ENCODE measurements at places on chromosomes 2 and 18.

DNA sequence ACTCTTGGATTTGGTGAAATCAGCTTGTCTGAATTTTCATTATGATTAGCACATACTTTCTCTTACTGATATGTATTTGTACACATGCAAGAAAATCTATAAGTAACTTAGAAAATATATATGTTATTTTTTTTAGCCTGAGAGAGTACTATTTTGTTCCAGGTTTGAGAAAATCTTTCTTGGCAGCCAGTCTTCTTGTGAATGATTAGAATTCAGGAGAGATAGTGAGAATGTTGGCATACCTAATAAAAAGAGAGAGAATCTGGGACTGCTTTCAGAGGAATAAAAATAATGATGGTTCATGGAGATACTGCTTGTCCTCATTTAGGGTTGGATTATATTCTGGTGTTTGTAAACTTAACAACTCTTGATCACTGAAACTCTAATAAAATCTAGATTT is 44.4 kb upstream of the RIT2 start:
- DNase-seq = no peak

- no peak for DNase-seq
Measured at GRCh38 chr2:173280853-173281252, 73.8 kb upstream of the CDCA7 start.

DNA sequence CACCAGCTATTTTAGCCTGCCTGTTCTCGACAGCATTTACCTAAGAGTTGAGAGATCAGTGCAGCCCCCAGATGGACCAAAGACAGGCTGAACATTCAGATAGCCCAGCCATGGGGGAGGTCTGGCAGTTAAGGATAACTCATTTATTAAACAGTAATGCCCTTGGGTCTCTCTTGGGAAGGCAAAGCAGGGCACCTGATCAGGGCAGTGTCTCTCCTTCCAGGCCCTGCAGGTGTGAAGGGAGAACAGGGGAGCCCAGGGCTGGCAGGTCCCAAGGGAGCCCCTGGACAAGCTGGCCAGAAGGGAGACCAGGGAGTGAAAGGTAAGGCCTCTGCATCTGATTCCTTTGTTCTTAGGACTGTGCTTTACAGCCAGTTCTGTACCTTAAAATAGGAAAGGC is 49.6 kb downstream of the MARCO start:
- peak; percentile 32 for DNase-seq

DNA sequence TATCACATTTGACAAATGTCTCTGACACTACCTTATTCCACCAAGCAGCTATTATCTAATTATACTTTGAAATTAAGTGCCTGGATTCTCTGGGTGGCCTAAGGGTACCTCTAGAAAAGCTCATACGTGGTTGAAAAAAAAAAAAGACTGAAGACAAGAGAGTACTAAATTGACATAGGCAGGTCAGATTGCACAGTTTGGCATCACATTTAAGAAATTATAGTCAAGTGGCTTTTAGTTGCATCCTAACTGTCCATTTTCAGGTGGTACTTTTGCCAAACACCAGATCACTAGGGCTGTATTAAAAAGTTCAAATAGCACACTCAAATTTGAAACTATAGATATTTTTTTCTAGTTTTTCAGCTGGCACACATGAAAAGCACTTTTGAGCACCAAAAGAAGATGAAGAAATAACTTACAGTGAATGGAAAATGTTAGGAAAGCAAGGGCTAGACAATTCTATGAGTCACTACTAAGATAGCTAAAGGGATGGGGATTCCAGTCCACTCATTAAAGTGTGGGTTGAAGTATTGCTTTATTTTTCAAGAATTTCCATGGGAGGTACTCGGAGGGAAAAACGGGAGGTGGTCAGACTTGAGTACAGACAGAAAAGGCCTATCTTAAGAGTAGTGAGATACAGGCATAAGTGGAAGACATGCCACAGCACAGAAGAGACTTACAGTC is 106.5 kb upstream of the COL5A2 start:
- DNase-seq = no peak

GRCh38 chr2:67412424-67412823 is 15.3 kb downstream of the ETAA1 start:
- no peak for DNase-seq

GRCh38 chr2:103664690-103665089 is 902.9 kb downstream of the TMEM182 start:
- no peak for DNase-seq

Measured in suprapubic skin (tissue), 4 donors.